ENCODE measurements at places on chromosomes 3 and 15. TPM values are rescaled to one million over a fixed set of nuclear protein-coding genes. Genes with fewer than 3 reads are reported as not detected.

DNA sequence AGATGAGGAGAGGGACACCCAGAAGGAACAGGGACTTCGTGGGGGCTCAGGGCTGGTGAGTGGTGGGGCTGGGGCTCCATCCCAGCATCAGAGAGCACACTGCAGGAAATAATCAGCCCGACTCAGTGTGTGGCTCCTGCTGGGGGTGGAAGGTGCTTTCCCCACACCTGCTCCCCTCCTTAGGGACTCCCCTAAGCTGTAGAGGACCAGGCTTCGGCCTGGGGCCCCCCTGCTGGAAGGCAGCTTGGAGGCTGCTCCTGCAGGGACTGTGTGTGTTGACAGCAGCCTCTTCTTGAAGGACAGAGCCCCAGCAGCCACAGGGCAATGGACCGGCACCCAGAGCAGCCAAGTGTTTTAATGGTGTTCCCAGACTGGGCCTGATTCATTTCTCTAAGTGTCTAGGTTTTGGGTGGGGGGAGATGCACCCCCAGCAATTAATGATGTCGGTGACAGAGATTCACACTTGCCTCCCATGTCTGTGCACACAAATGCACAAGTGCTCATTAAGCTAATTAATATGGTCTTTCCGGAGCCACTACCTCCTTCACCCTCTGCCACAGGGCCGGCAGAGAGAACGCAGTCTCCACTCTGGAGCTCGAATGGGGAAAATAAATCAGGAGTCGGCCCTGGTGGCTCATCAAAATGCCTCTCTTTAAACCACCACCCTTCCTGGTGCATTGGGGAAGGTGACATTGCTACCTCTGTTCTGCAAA lies 16.9 kb upstream of the FGD5 start:
- DNase-seq, result no peak

DNA sequence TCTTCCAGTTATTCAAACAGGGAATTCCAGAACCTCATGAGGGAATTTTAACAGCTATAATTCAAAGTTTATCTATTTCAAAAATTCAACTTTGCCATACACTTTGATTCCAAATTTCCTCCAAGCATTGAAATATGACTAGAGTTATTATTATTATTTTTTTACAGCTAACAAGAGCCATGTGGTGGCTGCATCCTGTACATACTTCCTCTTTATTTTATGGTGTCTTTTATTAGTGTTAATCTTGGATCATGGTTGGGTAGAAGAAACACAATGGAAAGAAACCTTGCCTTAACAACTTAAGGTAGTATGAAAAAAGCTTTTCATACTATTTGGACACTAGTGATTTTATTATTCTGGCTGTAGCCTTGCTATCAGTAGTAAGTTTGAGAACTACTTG lies 52.7 kb downstream of the TFG start:
- DNase-seq, result no peak

GPR149 gene
- total RNA-seq, result not detected

THBS1 gene
- 24.3 TPM for total RNA-seq

- DNase-seq, result no peak
Observed at GRCh38 chr3:42476225-42477125, 26.0 kb upstream of the VIPR1 start.

UPK1B gene
- not detected for total RNA-seq

ZNF660 gene
- 8.3 TPM for total RNA-seq

- peak; percentile 72 for DNase-seq
Observed at GRCh38 chr3:150069154-150069527, 98.4 kb upstream of the PFN2 start.

ALDH1L1 gene
- total RNA-seq, result 0.08 TPM

MKRN3 gene
- 4.9 TPM for total RNA-seq

GRCh38 chr15:37764733-37765191 lies 169.7 kb upstream of the TMCO5A start:
- peak; percentile 54 for DNase-seq

RETNLB gene
- not detected for total RNA-seq

FSIP1 gene
- 0.87 TPM for total RNA-seq

HCLS1 gene
- total RNA-seq, result 1.9 TPM

LYSMD4 gene
- 7.5 TPM for total RNA-seq

DNA sequence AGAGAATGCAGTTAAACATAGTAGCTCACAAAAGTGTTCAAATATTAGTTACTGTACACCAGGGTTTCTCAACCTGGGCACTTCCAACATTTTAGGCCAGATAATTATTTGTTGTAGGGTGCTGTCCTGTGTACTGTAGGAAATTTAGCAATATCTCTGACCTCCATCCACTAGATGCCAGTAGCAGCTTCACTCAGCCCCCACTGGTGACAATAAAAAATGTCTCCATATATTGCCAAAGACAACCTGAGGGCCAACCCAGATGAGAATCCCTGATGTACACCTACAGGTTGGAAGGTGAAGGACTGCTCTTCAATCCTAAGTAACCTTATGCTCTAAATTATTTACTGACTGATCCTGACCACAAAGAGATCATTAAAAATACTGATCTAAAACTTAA lies 32.5 kb downstream of the DCUN1D1 start:
- DNase-seq, result no peak

DNA sequence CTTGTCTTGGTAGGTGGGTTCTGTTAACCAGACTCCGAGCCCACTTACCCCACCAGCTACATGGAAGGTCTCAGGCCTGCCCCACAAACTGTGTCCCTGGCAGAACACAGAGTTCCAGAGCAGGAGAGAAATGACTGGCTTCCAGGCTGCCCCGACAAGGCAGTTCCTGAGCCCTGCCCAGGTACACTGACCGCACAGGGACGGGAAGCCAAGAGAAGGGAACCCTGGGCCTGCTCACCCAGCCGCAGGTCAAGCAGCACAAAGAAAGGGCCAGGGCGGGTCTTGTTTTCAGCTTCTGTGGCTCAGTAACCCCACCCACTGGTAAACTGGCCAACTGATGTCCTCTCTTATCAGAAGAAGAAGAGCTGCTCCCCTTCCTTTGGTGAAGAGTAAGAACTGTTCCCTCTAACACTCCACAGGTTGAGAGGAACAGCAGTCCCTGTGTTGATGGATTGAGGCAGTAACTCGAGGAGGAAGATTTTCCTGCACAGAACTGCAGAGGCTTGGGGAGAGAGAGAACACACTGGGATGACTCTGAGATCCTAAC lies 68.4 kb downstream of the CRTC3 start:
- DNase-seq, result no peak

DNA sequence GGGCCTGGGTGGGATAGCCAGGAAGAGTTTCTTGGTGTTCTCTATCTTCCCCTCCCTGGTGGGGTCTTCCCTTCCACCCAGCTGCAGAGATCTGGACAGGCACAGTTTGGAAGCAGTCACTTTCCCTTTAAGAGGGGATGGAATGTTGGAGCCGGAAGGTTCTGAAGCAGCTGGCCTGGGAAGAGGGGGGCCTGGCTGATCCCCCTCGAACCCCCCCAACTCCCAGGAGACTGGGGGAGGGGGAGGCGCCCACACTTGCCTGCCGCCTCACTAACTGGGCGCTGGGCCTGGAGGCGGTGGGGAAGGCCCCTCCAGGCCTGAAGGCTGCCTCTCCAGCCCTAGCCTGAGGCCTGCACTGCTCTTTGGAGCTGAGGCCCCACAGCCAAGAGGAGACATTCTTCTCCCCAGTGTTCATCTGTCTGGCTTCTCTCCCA lies 1.4 kb downstream of the DVL3 start:
- peak; percentile 84 for DNase-seq

PPM1L gene
- total RNA-seq, result 4.4 TPM

GRCh38 chr3:121819236-121819635 lies 15.6 kb downstream of the IQCB1 start:
- no peak for DNase-seq

DNA sequence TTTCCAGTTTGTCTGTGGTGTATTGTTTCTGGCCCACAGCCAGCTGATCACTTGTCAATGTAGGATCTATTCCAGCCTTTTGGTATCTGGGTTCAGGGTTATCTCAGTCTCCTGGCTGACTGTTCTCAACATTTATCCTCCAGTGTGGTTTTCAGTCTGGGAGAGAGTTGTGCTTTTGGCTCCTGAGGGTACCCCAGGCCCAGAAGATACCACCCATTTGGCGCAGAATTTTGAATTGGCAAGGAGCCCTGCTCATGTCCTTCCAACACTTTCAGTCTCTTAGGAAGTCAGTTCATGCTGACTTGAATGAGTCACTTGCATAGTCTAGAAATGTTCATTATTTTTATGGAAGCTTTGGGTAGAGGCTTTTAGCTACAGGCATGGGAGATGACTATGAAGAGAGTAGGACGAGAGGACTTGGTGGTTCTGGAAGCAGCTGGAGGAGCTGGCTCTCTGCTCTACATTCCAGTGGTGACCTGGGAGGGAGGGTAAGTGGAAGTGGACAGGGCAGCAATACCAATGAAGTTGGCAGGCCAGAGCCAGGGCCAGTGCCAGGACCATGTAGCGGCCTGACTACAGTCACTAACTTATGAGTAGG lies 7.2 kb downstream of the POLR2H start:
- DNase-seq, result no peak

INKA1 gene
- total RNA-seq, result 0.61 TPM

DNA sequence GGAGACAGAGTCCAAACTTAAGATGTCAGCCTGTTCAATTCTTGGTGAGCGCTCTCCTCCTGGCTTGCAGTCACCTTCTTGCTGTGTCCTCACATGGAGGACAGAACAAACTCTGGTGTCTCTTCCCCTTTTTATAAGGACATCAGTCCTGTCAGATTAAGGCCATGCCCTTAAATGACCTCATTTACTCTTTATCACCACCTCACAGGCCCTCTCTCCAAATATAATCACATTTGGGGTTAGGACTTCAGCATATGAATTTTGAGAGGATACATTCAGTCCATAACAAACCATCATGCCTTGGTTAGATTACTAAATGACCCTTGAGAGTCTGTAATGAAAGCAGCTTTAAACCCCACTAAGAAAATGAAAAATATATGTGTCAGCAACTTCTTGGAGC lies 175.2 kb downstream of the TAFA4 start:
- DNase-seq, result no peak

- DNase-seq, result no peak
Observed at GRCh38 chr15:40582726-40583246, 11.3 kb upstream of the KNL1 start.

DNA sequence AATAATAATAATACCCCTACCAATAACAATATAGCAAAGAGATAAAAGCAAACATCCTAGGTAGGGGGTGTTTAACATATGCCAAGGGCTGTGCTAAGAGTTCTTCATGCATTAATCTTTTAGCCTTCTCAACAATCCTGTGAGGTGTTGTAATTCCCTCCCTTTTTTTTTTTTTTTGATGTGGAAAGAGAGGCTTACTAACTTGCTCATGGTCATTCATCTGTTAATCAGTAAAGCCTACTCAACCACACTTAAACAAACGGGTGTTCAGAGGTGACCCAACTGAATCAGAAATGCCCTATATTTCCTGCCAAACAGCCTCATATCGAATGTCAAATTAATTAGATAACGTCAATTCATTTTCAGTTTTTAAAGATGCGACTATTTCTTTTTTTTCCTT lies 232.1 kb downstream of the CTNNB1 start:
- DNase-seq, result no peak

DNA sequence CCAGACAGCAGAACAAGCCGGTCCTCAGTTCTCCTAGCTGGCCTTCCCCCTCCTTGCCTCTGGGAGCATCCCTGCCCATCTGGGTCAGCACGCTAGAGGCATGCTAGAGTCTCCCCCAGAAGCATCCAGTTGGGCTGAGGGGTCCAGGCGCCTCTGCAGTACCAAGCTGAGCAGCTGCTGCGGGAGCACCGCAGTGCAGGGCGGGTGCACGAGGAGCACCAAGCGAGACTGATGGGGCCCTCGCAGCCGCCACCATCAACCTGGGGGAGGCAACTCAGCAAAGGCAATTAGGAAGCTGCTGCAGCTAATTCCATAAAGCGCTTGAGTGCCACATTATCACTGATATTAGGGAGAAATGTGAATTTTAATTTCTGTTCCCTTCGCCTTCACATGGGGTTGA lies 12.4 kb downstream of the CACNA2D3 start:
- no peak for DNase-seq

SI gene
- total RNA-seq, result not detected

- no peak for DNase-seq
Observed at GRCh38 chr15:88835119-88835518, 31.9 kb downstream of the ACAN start.

GRCh38 chr15:77081971-77082370 lies 11.1 kb upstream of the TSPAN3 start:
- DNase-seq, result peak; percentile 74

GRCh38 chr3:25563601-25564000 lies 101.1 kb downstream of the TOP2B start:
- DNase-seq, result no peak

DNA sequence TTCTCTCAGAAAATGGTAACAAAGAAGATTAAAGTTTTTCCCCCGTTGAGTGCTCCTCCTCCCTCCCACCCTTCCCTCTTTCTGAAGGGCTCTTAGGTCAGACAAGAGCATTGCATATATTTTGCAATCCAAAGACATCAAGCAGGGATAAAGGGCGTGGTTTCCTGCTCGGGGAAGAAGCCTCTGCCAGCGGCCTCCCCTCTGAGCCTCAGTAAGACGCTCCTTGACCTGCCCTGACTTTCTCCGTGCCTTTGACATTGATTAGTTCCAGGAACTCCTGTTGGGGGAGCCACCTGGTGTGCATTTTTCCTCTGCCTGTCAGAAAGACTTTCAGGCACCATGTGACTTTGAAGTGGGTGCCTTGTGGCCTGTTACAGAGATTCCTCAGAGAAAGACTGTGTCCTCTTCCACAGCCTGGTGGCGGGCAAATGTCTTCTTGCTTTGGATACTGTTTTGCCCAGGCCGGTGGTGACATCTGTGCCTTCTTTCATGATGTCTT lies 87.2 kb upstream of the TBL1XR1 start:
- peak; percentile 91 for DNase-seq

GRCh38 chr3:197495059-197495455 lies 60.7 kb downstream of the BDH1 start:
- DNase-seq, result no peak

ANKUB1 gene
- not detected for total RNA-seq

DNA sequence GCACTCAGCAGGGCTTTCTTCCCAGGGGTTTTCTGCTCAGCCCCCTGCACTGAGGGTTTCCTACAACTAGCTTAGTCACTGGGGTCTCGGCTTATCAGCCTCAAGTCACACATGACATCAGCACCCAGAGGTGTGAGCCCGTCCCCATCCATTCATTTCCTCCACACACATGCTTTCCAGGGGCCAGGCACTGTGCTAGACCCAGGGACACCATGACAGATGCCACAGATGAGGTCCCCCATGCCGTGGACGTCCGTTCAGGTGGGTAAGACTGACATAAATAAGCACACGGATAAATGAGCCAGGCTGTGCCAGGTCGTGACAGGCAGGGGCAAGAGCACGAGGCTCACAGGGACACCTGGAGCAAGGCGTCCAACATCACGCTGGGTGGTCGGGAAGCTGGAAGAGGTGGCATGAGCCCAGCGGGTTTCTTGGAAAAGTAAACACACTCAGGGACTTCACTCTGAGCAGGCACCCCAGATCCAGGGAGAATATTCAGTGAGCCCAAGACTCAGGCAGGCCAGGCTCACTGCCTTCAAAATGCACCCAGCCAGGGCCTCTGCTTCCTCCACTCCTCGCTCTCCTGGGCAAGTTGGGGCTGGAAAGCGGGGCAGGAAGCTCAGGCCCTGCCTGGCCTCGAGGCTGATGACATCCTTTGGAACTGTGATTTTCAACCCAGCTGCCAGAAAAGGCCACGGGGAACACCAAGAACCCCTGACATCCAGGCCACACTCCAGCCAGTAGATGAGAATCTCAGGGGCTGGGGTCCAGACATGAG lies 139.3 kb downstream of the CHSY1 start:
- peak; percentile 54 for DNase-seq

- DNase-seq, result no peak
Observed at GRCh38 chr3:79973482-79973881, 205.7 kb upstream of the ROBO1 start.

GOLIM4 gene
- total RNA-seq, result 40.4 TPM

GRCh38 chr3:21654662-21655061 lies 96.3 kb downstream of the ZNF385D start:
- no peak for DNase-seq

PPP1R2 gene
- total RNA-seq, result 42.6 TPM

AADAC gene
- total RNA-seq, result not detected

CPLX3 gene
- total RNA-seq, result not detected

TM4SF1 gene
- 5.4 TPM for total RNA-seq

All from SJCRH30 (cell line).